SK-N-SH treated with all-trans-retinoic acid at 6 μM for 48 hours (cell line): ENCODE measurements at places on chromosomes 1 and 21.

GRCh38 chr1:15706751-15707150, 22.6 kb downstream of the PLEKHM2 start:
- ATAC-seq = no peak

- ATAC-seq = no peak
Observed at GRCh38 chr1:94999456-95000131, 72.7 kb upstream of the CNN3 start.

DNA sequence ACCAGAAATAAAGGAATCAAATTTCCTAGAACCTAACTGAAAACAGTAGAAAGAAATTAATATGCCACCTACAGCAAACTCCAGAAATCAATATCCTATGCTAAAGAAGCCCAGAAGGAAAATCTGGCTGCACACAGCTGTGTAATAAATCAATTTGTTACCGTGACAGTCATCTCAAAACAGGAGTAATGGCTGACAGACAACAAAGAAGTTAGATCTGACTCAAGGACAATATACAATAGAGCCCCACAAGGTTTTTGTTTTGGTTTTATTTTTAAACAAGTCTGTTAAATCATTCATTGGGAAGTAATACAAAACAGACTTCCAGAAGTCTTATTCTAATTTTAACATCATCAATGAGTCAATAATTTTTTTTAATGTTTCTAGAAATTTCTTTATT, 168.4 kb downstream of the RERE start:
- no peak for ATAC-seq

DNA sequence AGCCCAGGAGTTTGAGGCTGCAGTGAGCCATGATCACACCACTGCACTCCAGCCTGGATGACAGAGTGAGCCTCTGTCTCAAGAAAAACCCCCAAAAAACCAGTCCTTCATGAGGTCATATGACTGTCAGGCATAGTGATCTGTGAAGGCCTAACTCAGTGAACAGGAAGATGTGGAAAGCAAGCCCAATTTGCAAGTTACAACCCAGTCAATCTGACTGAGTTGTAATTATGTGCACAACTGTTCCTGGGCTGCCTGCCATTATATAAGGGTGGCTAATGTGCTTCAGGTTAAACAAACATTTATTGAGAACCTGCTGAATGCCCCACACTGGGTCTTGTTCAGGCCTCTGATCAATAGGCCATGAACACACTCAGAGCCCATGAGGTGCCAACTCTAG, 38.2 kb upstream of the KIRREL1 start:
- ATAC-seq = no peak

DNA sequence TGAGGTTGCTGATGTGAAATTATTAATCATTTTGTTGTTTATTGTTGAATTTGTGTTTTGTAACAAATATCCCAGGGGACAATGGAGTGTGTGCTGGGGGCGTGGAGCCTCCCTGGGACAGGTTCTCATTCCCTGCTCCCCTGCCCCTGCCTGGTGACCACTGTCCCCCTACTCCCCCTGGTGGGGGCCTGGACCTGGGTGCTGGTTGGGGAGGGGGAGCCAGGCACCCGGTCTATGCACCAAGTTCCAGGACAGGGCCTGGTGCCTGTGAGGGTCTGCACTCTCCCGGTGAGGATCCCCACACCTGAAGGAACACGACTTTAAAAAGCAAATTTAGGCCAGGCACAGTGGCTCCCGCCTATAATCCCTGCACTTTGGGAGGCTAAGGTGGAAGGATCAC, 42.4 kb downstream of the CHD5 start:
- ATAC-seq = no peak

DNA sequence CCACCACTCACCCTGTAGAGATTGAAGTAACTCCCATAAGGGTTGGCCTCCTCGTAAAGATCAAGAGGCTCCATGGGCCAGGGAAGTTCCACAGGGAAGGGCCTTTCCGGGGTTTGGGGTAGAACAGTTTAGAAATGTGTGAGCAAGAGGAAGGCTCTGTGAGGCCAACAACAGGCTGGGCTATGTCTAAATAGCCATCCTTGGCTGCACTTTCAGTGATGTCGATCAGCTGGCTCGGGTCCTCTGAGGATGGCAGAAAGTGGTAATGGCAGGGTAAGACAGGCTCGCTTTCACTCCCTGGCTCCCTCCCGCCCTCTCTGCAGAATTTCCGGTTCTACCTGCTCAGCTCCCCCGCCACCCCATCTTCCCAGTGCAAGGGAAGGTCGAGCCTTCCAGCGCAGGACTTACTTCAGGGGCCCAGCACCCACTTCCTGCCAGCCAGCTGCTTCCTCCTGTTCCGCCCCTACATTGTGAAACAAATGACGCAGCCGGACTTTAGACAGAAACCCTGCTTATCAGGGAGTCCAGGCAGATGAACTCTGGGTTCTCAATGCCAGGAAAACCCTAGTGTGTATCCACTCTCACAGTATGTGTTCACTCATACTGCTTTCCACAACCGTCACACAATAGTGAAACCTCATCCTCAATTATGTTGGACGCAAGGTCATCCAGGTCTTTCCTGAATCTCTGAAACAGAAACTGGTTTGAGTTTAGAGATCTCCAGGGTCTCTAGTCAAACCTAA, 7.3 kb downstream of the F11R start:
- ATAC-seq = peak; percentile 46

DNA sequence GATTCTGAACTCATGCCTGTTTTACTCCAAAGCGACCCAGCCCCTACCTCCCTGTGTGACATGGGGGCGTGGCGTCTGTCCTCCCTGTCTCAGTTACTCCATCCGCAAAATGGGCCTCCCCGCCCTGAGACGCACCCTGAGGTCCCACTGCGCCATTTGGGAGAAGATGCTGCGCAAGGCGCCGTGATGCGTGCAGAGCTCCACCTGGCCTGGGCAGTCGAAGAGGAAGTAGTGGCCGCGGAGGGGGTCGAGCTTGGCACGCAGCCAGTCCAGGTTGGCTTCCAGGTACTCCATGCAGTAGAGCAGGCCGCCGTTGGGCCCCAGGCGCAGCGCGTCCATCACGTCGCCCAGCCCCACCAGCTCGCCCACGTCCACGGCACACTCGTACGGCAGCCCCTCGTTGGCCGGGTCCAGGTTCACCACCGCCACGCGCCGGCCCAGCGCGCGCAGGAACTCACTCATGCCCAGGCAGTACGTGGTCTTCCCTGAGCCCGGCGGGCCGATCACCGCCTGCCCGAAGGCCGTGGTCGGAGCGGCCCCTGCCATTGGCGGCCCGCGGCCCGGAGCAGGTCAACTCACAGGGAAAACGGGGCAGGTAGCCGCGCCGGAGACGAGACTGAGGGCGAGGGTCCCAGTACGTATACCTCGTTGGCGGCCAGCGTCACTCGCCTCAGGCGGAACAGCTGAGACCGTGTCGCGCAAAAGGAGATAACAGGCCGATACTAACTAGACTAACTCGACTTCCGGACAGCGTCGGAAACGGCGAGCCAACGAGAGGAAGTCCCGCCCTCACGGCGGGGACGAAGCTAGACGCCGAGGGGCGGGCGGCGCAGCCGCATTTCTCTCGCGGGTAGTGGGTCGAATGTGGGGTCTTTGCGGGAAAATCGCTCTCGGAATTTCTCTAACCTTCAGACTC, at the start of gene GPN2:
Gene GPN2, minus strand, starts transcription at position 733 of the 916 bp plus-strand sequence. Its CDS starts 187 bp downstream, at position 546.
- peak; percentile 96 for ATAC-seq

- no peak for ATAC-seq
Observed at GRCh38 chr1:113170519-113170918, 97.5 kb downstream of the LRIG2 start.

- ATAC-seq = no peak
Observed at GRCh38 chr1:153374071-153374470, 1.4 kb downstream of the S100A12 start.

- ATAC-seq = peak; percentile 12
Observed at GRCh38 chr1:169363046-169363730, 4.4 kb downstream of the NME7 start.

GRCh38 chr1:232629250-232630046, 485 bp downstream of the SIPA1L2 start:
- peak; percentile 50 for ATAC-seq

GRCh38 chr1:23648576-23648975, 43.0 kb upstream of the RPL11 start:
- ATAC-seq = no peak

DNA sequence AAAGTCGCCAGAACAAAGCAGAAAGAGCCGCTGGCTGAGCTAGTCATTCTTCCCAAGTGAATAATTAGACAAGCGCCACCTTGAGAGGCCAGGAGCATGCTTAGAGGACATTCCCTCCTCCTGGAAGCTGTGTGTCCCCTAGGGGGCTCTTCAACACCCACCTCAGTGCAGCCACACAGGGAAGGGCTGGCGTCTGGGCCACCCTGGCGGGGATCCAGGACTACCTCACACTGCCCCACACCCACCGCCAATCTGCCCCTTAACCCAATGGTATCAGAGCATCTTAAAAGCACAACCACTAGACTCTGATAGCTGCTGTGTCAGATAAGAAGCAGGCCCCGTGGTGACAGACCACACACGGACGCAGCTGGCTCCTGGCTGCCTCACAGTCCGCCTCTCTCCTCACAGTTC, 24.9 kb downstream of the SETD4 start:
- ATAC-seq = peak; percentile 47; the same call in 1 of the 3 replicates

DNA sequence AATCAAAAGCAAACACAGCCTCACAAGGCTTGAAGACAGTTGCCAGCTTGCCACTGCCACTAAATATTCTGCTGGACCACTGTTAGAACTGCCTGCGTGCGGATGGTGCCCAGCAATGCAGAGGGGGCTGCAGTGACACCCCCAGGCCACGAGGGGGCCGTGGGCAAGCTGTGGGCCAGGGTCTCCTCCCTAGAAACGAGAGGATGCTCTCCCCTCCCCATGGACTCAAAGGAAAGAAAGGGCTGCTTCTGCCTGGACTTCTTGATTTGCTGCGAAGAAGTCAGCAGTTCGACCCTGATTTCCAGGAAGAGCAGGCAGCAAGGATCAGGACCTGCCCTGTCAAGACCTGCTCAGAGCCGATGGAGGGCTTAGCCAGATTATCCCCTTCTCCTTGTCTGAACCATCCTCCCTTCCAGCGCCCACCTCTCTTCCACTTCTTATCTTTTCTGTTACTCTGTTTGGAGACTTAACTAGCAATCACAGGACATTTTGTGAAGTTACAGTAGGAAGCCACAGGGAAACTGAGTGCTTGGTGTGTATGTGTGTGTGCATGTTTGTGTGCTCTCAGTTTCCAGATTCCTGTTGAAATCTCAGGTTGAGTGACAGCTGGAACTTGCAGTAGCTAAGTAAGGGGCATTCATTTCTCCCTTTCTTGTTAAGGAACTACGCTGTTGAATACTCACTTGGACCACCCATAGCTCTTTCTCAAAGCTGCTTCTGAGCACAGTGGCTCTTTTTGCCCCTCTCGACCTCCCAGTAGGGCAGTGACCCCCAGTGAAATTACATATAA, 2.7 kb downstream of the MAN1C1 start:
- peak; percentile 21; the same call in 1 of the 3 replicates for ATAC-seq

DNA sequence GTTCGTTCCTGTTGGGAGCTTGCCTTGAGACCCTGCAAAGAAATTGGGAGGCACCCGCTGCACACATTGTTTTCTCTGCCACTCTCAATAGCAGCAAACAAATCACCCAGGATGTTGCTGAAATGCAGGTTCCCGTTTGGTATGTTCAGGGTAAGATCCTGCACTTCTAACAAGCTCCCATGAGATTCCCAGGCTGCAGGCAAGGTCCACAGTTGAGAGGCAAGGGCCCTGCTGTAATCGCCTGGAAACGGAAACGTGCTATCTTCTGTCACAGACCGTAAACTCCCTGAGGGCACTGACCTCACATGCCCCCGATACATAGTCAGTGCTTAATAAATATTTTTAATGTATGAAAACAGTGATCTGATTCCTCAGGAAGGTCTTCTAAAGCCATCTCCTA, 37.8 kb downstream of the XCL1 start:
- no peak; the same call in 2 of the 3 replicates for ATAC-seq

DNA sequence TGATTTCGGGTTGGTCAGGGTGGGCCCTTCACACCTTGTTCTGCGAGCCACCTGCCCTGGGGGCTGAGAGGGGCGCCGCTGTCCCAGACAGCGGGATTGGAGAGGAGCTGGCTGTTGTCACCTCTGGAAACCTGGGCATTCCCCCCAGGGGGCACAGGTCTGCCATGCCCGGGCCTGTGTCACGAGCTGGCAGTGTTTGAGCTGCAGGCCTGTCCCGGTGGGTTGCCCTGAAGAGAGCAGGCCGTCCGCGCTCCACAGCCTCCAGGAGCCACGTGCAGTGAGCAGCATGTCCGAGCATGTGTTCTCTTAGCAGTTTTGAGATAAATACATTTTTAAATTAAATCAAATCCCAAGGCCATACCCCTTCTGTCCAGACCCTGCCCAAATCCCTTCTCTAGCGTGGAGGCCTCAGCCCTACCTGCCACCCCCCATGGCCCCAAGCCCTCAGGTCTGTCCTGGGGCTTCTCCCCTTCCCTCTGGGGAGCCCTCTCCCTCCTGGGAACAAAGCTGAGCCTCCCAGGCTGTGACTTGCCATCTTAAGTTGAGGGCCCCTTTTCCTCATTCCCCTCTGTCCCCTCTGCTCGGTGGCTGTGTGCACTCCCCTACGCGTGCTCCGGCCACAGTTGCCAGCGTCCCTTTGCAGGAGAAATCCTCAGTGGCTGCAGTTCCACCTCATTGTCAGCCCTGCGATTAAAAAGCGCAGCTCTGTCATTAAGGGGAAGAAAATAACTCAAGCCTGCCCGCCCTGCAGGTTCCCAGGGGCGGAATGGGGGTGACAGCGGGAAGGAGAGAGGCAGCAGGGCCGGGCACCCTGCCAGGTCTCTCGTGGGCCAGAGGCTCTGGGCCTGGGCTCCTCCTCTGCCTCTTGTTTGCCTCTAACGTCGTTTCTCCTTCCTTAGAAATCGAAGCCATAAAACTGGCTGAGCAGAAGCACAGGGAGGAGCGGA, 26.6 kb downstream of the SLX9 start:
- no peak for ATAC-seq

DNA sequence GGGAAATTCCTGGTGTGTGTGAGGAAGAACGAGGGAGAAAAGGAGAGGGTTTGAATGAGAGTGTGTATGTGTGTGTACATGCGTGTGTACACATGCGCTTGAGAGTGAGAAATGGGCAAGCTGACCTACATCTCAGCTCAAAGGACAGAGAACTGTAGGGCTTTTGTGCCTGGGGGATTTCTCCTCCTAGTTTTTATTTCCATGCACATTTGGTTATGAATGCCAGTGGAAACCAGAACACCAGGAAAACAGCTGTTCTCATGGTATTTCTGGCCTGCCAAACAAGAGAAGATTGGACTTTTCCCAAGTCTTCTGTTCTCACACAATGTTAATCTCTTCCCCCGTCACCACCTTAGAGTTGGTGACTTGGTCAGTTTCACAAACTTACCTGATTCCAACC, 45.2 kb downstream of the SLC44A3 start:
- peak; percentile 3; the same call in 1 of the 3 replicates for ATAC-seq

DNA sequence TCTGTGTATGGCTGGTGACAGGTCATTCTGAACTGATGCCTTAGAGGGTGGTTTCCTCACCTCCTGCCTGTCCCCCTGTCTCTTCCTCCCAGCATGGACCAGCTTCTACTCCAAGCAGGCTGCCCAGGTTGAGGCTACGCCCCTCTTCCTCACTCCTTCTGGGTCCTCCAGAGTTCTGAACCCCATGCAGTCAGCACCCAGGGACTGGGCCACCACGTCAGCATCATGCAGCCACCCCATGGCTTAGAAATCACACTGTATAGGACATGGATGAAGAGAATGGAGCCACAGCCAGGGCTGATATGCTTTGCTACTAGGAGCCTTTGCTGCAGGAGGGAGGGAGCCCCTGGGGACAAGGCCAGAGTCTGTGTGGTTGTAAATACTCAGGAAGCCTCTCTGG, 8.3 kb downstream of the FOXO6 start:
- ATAC-seq = no peak
